ENCODE measurements at places on chromosomes 12 and 14.

DNA sequence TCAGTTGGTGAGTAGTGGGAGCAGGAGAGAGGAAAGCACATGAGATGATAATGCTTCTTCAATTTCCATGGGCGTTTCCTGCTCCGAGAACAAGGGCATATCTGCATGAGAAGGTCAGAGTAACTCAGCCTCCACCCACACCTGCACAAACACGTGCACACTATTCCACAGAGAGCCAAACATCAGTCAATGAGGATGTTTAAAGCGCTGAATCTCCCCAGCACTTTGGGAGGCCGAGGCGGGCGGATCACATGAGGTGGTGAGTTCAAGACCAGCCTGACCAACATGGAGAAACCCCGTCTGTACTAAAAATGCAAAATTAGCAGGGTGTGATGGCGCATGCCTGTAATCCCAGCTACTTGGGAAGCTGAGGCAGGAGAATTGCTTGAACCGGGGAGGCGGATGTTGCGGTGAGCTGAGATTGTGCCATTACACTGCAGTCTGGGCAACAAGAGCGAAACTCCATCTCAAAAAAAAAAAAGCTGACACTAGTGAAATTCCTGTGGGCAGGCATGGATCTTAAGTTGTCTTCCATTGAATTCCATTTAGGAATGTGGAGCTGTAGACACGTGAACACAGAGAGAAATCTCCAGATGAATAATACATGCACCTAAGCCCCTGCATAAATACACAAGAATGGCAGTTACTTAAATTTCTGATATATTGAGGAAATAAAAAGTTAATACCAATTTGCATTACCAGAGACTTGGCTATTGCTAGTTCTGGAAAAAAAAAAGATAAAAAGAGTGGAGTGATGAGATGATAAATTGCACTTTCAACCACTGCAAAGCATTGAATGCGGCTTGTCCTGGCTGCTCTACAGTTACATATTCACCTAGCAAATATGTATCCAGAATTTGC is 1097.4 kb upstream of the TMEM132C start:
- no peak for DNase-seq

GRCh38 chr14:76918256-76918781 is 92.1 kb downstream of the LRRC74A start:
- peak; percentile 72 for DNase-seq

DNA sequence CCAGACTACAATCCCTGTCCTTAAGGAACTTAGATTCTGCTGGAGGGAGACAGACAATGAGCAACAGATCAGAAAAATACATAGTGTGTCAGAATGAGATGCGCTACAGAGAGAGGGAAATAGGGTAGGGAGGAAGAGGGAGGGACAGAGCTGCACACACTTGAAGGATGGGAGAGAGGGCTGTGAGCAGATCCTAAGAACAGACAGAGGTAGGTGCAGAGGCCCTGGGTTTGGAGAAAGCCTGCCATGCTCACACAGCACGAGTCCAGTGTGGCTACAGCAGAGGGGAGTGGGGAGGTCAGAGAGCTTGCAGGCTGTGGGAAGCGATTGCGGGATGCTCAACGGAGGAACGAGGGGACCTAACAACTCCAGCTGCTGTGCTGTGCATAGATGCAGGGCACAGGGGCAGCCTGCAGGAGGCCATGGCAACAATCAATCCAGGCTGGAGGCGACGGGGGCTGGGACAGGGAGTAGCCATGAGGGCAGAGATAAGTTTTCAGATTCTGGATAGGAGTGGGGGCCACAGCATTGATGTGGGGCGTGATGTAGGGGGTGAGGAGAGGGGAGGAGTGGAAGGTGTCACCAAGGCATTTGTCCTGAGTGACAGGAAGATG is 20.7 kb downstream of the FAIM2 start:
- no peak for DNase-seq

DNA sequence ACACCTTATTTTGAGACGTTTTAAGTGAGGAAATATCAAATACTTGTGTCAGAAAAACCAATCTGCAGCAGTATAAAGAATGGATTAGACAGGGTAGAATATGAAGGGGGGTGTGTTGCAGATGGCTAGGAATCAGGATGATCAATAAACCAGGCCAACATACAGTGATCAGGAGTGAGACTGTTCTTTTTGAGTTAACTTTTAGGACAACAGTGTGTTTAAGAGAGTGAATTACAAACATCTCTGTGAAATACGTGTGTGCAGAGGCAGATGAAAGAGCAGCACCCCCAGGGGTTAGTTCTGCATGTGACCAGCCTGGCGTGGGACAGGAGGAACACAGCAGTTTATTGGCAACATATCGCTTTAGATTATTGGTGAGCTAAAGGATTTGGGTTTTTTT is 10.6 kb upstream of the NRDE2 start:
- no peak for DNase-seq

- DNase-seq, result no peak
Observed at GRCh38 chr14:99543370-99543769, 60.6 kb downstream of the CCDC85C start.

GRCh38 chr12:3265406-3265805 is 188.2 kb downstream of the TSPAN9 start:
- no peak for DNase-seq

DNA sequence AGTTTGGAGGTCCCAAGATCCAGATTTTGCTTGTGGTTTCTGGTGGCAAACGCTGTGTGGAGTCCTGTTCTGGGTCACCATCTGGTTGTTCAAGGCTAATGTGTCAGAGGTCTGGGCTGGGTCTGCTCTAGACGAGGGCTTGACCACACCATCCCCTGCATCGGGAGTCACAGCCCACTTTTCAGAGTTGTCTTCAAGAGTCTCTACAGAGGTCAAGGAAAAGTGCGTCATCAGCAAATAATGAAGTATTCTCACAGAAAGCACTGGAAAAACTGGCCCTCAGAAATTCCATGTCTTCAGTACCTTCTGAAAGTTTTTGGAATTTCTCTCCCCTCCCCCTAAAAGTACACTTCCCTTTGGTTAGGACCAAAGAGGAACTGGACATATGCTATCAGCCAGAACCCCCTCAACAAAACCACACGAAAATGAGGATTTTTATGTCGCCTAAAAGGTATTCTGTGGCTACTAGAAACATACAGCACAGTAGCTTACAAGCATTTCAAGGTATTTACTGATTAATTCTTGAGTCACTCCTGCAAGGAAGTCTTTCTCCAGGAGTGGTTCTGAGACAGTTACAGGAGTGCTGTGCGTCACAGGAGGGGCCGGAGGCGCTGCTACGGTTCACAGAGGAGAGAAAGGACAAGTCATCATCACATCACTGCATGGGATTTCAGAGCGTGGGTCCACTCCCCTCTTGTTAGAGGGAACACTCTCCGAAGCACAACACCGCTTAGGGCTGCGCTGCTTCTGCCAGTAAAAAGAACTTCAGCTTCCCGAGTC is 35.4 kb downstream of the RAD52 start:
- DNase-seq, result no peak

Data from nucleus accumbens (tissue), 56 donors.